ENCODE measurements at places on chromosomes 7 and 10.

DNA sequence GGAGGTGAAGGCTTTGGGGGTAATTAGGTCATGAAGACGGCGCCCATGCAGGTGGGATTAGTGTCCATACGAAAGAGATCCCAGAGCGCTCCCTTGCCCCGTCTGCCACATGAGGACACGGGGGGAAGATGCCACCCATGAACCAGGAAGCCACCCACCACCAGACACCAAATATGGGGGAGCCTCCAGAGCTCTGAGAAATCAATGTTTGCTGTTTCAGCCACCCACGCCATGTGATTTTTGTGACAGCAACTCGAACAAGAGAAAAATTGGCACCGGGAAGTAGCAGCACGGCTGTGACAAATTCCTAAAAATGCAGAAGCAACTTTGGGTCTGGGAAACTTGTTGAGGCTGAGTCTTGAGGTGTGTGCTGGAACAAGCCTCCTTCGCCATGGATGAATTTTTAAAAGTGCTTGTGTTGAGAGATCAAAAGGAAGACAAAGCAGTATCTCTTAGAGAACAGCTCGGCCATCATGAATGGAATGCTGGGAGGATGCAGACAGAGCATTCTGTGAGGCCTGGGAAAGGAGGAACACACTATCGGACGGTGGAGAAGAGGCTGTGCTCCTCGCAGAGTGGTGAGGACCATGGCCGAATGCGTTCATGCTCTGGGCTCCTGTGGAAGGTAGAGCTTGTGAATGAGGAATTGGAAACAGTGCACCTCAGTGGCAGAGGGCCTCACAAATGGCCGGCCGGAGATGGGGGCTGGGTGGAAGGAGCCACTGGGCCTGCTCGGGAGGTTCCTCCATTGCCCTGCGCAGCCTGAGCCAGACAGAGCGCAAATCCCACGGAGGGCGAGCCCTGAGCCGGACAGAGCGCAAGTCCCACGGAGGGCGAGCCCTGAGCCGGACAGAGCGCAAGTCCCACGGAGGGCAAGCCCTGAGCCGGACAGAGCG is 277.5 kb downstream of the PTPRN2 start:
- no peak for DNase-seq

DNA sequence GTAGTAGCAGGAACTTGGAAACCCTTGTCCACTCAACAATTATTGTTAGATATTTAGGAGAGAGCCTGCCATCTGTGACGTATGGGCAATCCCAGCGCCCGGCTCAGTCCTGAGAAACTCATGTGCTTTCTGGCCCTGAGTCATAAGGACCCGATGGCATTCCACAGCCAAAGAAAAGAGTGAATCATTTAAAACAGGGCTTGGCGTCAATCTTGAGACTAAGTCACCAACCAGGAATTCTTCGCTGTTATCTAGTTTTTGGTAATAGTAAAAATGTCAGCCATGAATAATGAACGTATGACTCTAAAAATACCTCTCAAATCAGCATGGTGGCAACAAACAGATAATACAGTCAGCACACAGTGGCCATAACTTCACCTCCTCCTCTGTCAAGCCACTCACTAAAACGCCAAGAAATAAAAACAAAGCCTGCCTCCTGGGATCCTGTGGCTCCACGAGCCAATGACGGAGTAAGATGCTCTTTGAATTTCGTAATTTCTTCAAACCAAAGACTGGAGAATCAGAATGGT is 140.8 kb downstream of the ADAM12 start:
- DNase-seq, result no peak

DNA sequence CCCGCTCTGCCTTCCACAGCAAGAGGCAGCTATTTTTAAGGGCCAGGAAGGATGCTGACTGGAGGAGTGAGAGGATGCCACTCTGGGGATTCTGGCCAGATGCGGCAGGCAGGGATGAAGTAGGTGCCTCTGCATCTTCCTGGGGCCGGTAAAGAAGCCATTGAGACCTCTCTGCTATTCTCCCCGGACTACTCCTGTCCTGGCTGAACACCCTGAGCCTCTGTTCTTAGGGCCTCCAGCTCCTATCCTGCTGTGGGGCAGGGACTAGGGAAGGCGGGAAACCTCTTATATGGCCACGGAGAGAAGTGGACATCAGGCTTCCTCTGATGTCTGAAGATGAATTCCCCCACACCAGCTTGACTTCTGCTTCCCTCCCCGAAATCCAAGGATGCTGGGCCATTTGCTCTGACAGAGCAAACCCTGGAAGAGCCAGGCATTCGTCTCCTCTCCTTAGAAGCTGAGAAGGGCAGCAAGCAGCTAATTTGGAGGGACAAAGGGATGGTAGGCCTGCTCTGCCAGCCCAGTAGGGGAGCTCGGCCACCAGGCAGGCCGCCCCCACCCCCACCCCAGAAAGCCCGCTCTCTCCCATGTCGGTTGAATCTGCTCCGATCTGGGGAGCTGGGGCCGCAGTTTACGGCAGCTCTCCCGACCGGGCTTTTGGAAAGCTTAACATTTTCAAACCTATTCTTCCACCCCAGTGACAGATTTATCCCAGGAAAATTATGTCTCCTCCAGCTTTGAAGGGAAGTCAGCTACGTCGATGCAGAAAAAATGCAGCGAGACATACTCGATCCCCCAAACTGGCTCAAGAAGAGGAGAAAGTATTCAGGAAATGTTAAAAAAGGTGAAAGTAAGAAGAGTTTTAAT is 2.8 kb downstream of the FGF8 start:
- DNase-seq, result no peak

GRCh38 chr7:92945840-92946239 is 109.5 kb upstream of the CDK6 start:
- DNase-seq, result no peak

- DNase-seq, result no peak
Observed at GRCh38 chr7:132443761-132444520, 132.3 kb downstream of the PLXNA4 start.

GRCh38 chr10:69160809-69161241 is 19.2 kb upstream of the SUPV3L1 start:
- no peak for DNase-seq

- DNase-seq, result no peak
Observed at GRCh38 chr10:126521399-126521798, 133.1 kb upstream of the ADAM12 start.

GRCh38 chr7:46229409-46229808 is 308.3 kb upstream of the IGFBP3 start:
- DNase-seq, result no peak

DNA sequence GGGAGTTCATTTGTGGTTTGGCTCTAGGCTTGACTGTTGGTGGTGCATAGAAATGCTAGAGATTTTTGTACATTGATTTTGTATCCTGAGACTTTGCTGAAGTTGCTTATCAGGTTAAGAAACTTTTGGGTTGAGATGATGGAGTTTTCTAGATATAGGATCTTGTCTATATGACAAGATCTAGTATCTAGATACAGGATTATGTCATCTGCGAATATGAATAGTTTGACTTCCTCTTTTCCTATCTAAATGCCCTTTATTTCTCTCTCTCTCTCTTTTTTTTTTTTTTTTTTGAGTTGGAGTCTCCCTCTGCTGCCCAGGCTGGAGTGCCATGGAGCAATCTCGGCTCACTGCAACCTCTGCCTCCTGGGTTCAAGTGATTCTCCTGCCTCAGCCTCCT is 62.9 kb downstream of the MGAM2 start:
- DNase-seq, result no peak
